Temporal lobe (tissue), 4 donors: ENCODE measurements at places on chromosomes 7 and 10. TPM values are rescaled to one million over a fixed set of nuclear protein-coding genes. Genes with fewer than 3 reads are reported as not detected.

Gene MRC1
- 2.0 TPM for total RNA-seq

Gene FAM25G
- not detected for total RNA-seq

Gene AKR1B15
- total RNA-seq: not detected

Gene MYOZ1
- not detected for total RNA-seq

Gene SYNPO2L
- not detected for total RNA-seq

Gene CHPF2
- total RNA-seq: 11.3 TPM

Gene STOX1
- total RNA-seq: 6.4 TPM

Gene LRRN3
- total RNA-seq: 87.5 TPM

Gene RARRES2
- total RNA-seq: 12.0 TPM

Gene ARL5B
- total RNA-seq: 54.3 TPM

Gene SEC31B
- total RNA-seq: 4.2 TPM

Gene CFAP69
- 6.9 TPM for total RNA-seq

Gene LLCFC1
- total RNA-seq: not detected

Gene LRRC4
- 13.5 TPM for total RNA-seq

Gene WNT2
- 0.25 TPM for total RNA-seq

Gene SLC13A1
- total RNA-seq: not detected

Gene PSD
- total RNA-seq: 99.6 TPM
